Fibroblast of lung (primary cell): ENCODE measurements at places on chromosomes 5 and 9.
A peak's percentile ranks its signal among the peaks of the same experiment; 100 is the strongest.

- H3K27me3 ChIP-seq: no peaks in the 10 kb centered on the region
- H3K27ac ChIP-seq: no peak overlapping the region
- peaks cover 18% of the 10 kb centered on the region for H3K4me1 ChIP-seq
- peaks cover 2% of the 10 kb centered on the region for H3K36me3 ChIP-seq
Observed at GRCh38 chr5:68245319-68245718, 29.8 kb downstream of the PIK3R1 start.

GRCh38 chr9:32431940-32432555 lies 47.6 kb downstream of the ACO1 start:
- no peaks in the 10 kb centered on the region for H3K27me3 ChIP-seq

- peak overlapping the region; percentile 91 for H3K4me3 ChIP-seq
Observed at GRCh38 chr9:5628183-5628529, 751 bp upstream of the RIC1 start.

- peak; percentile 81 for DNase-seq
- peaks cover 27% of the 10 kb centered on the region for H3K27me3 ChIP-seq
- no peak overlapping the region for H3K27ac ChIP-seq
- H3K4me1 ChIP-seq: peaks cover 8% of the 10 kb centered on the region
- peak overlapping the region; percentile 56 for H3K4me3 ChIP-seq
- H3K36me3 ChIP-seq: no peaks in the 10 kb centered on the region
Observed at GRCh38 chr9:126516936-126517832, 96.5 kb upstream of the LMX1B start.
